ENCODE measurements at places on chromosomes 7 and 10.

GRCh38 chr10:70445718-70446657 is 4.5 kb upstream of the NODAL start:
- DNase-seq: no peak

DNA sequence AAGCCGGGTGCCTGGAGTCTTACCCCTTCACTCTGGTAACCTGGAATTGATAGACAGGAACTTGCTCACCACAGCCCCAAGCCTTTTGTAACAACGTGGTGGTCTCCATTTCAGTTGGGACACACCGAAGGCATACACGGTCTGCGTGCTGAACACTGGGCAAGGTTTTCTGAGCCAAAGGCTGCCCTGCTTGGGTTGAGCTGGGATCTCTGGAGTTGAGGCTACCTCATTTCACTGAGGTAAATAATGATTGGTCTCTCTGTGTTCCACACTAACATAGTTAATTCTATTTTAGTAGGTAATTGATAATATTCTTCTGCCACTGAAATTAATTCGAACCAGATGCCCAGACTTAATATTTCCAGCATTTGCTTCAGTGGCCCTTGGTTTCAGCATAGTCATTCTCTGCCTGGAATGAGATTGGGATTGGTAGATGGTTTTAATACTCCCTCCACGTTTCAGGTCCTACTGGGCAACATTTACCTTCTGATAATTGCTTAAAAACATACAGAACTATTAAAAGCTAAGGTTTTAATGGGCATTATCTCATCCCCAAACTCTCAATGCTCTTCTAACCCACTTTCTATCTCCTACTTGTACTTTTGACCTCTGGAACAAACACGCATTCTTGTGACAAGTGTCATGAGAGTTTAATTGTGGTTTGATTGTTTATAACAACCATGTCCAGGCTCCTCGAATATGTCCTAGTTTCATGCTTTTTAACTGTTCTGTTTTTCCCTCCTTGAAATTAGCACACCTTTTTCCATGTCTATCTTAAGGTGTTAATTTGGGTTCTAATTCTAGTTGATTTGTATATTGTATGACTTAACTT is 202.3 kb upstream of the KLF6 start:
- no peak for DNase-seq

GRCh38 chr10:94281654-94282053 is 81.1 kb downstream of the NOC3L start:
- no peak for DNase-seq

GRCh38 chr7:92910976-92911375 is 74.6 kb upstream of the CDK6 start:
- no peak for DNase-seq

- DNase-seq: no peak
Observed at GRCh38 chr10:70809726-70810125, 6.0 kb upstream of the SGPL1 start.

DNA sequence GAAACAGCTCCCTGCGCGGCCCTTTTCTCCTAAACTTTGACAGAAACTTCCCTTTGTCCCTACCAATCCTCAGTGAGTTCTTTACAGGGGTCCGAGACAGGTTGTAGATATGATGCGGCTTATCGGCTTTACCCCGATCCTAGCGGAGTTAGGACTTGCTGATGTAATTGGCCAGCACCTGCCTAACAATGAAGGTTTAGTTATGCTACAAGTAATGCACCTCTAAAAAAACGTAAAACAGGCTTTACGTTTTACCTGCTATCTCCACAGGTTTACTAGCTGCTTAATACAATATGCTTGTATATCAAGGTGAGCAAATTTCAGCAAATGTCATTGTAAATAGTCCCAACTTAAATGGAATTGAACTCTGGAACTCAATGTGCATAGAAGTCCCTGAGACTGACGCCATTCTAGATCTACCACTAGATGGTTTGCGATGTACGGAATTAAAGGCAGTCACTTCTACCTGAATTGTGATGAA is 697 bp upstream of the SNX13 start:
- DNase-seq: no peak

DNA sequence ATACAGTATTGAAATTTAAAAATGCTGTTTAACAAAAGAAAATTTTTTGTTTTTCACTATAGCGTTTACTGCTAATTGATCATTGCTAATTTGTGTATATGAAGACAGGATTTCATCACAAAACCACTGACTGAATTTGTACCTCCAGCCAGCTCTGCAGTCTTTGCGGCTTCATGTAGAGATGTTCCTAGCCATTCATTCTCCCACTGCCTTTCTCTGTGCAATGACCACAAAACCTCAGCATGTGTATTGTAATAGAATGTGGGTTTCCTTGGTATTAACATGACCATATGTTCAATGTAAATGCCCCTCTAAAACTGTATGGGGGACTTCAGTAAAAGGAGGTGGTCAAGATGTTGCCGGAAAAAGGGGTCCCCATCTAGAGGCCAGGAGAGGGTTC is 81.1 kb upstream of the STEAP1B start:
- no peak for DNase-seq

DNA sequence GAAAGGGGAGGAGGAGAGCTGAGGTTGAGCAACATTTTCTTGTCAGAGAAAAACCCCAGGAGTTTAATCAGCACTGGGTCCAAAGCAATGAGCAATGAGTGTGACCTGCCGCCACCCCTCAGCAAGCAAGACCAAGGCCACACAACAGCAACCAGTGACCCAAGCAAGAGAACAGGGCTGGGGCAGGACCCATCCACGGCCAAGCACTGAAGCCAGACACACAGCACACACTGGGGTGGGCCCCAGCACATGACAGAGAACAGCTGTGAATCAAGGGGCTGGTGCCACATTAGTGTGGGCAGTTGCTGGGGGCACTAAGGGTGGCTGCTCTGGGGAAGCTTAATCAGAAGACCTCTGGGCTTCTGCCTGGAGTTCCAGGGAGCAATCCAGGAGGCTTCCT is 16.2 kb downstream of the TMEM72 start:
- no peak for DNase-seq

GRCh38 chr7:70406950-70407209 is 725.1 kb upstream of the GALNT17 start:
- DNase-seq: no peak

DNA sequence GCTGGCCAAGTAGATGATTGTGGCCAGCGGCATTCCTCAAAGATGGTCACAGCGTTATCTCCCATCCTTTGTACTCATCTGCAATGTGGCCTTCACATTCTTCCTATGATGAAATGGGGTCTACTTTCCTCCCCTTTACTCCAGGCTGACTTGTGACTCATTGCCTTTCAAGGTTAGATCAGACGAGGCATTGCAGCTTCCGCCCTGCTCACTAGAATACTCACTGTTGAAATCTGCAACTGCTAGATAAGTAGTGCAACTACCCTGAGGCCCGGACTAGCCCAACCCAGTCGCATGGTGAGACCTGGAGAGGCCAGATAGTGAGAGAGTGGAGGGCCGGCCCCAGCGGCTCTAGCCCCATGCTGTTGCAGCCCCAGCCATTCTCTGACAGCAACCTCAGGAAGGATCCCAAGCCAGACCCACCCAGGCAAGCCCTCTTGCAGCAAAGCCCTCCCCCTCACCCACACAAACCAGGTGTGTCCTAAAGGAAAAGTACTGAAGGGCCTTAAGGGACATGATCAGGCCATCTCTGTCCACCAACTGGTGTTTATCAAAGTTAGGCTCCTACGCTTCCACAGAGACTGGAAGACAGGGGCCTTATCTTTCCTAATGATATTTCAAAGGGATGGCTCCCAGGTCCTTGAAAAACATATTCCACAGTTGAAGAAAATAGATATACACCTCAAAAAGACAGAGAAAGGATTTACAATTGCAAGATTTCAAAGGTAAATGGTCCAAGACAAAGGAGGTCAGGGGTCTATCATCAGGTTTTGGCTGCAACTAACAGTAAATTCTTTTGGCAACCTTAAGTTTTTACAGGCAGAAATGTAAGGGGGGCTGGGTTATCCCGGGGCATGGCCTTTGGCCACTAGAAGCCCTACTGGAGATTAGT is 107.2 kb upstream of the TRIM24 start:
- no peak for DNase-seq

- no peak for DNase-seq
Observed at GRCh38 chr7:150307904-150308303, 15.3 kb upstream of the LRRC61 start.

- no peak for DNase-seq
Observed at GRCh38 chr7:68200051-68200670, 1203.5 kb downstream of the TYW1 start.

DNA sequence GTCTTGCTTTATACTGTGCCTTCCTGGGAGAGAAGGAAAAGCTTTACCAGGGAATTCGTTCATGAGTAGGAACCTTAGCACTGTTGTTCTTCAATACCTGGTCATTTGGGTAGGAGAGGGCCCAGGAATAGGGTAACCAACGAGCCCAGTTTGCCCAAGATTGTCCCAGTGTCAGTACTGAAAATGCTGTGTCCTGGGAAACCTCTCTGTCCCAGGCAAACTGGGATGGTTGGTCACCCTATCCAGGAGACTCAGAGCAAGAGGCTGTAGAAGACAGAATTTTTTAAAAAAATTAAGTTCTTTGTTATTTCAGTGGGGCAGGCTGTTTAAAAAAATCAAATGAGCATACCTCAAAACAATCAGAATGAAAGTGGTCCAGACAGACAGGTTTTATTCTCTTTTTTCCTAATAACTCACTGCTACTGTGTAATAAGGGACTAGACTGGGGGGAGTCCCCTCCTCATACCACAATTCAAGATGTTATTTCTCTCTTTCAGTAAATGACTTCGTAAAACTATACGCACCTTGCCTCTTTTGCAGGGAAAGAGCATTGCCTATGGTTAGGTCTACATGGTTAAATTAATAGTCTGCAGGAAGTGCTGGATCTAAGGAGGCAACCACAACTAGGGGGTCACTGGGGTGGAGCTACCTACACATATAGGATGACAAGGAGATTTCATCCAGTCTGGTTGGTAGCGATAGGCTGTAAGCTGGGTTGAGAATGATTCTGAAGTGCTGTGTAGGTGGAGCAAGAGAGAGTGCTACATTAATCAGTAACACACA is 41.1 kb upstream of the FAM133B start:
- DNase-seq: peak; percentile 49

GRCh38 chr10:9853405-9854355 is 1164.0 kb upstream of the CELF2 start:
- DNase-seq: no peak

GRCh38 chr10:114431414-114432135 is 27.3 kb upstream of the AFAP1L2 start:
- DNase-seq: no peak

DNA sequence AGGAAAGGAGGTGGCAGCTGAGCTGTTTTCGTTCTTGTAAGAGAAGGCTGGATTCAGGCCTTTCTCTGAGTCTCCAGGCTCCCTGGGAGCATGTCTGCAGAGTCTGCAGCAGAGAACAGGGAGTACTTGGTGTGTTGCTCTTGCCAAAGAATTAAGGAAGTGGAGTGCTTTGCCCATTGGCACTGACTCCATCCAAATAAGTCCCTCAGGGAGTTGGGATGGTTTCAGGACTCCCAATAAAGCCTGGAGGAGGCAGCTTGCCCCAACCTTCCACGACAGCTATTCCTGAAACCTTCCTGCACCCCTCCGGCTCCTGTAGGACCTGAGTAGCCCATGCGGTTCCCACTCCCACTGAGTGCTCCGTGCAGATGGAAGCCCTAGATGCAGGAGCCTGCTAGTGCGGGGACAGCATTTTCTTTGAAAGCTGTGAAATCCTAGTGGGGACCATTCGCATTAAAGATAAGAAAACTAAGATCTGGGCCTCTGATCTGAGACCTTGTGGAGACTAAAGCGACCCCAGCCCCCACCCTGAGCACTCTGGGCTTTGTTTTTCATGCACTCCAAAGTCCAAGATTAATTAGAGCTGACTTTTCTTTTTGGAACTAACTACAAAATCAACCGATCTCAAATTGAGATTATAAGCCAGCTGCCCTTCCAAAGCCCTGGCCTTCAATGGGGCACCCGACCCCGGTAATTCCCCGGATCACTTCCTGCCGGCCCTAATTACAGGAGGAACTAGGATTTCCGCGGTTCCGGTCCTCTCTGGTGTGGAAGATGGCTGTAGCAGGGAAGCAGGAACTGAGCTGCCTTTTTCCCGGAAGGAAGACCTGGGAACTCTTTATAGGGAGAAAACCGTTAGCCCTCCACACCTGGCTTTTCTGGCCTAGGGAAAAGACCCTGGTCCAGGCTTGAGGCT is 110.2 kb downstream of the COL13A1 start:
- DNase-seq: no peak

DNA sequence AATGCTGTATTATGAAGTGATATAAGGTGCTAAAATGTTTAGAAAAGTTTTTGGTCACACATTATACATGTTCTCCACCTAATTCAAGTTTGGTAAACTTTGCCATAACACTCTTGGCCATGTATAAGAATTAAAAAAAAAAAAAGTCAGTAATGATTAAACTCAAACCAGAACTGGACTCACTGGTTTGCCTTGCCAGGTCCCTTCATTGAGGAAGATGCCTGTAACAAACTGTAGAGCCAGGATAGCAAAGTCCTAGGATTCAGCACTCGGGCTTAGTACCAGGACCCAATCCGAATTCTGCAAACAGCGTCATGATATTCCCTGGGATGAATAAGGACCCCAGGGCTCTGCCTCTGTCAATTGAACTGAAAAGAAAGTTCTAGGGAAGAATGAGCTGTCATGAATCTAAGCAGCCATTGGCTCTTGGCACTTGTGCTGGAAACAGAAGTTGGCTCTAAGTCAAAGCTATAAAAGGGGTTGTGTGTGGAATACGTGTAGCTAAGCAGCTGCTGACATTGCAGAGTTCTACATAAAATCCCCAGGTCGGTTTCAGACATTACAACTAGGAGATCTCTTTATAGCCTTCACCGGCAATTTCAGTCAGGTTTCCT is 216.9 kb downstream of the C7orf25 start:
- DNase-seq: no peak

DNA sequence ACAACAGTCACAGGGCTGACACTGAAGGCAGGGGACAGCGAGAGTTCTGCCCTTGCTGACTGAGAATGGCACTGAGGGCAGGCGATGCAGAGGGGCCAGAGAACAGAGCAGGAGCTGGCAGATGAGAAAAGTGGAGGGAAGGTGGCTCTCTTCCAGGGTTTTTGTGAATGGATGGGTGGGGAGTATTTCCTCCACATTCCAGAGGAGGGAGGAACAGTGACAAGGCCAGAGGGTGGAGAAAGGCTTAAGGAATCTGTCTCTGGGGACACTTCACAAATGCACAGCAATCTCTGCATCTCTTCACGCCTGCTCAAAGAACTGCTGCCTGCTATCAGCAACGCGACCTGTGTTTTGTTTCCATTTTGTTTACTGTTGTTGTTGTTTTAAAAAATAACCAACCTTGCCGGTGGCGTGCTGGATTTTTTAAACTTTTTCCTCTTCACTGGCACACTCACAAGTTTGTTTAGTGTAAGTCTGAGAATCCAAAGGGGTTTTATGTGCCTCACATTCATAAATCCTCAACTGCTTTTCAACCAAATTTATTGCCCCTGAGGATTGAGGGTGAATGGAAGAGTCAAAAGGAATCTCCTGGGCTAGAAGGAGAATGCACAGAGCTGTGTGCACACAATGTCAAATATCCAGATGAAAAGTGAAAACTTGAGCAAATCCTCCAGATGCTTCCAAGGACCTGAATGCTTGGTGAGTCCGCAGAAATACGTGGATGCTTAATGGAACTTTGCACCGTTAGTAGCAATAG is 129.3 kb downstream of the GLI3 start:
- no peak for DNase-seq
